SK-N-SH (cell line): ENCODE measurements at places on chromosomes 3 and 15. TPM values are rescaled to one million over a fixed set of nuclear protein-coding genes. Genes with fewer than 3 reads are reported as not detected.

Gene FBXO40
- polyA plus RNA-seq, result not detected in 2 replicates

Gene C3orf22
- not detected in 2 replicates for polyA plus RNA-seq

Gene ZNF80
- polyA plus RNA-seq, result not detected in 2 replicates

Gene SLC35G2
- 9.7 and 10.6 TPM in 2 replicates for polyA plus RNA-seq

Gene CRYGS
- polyA plus RNA-seq, result 2.1 and 2.3 TPM in 2 replicates

Gene PPP2R3A
- polyA plus RNA-seq, result 3.9 and 4.9 TPM in 2 replicates

Gene ATP10A
- polyA plus RNA-seq, result not detected in 2 replicates

DNA sequence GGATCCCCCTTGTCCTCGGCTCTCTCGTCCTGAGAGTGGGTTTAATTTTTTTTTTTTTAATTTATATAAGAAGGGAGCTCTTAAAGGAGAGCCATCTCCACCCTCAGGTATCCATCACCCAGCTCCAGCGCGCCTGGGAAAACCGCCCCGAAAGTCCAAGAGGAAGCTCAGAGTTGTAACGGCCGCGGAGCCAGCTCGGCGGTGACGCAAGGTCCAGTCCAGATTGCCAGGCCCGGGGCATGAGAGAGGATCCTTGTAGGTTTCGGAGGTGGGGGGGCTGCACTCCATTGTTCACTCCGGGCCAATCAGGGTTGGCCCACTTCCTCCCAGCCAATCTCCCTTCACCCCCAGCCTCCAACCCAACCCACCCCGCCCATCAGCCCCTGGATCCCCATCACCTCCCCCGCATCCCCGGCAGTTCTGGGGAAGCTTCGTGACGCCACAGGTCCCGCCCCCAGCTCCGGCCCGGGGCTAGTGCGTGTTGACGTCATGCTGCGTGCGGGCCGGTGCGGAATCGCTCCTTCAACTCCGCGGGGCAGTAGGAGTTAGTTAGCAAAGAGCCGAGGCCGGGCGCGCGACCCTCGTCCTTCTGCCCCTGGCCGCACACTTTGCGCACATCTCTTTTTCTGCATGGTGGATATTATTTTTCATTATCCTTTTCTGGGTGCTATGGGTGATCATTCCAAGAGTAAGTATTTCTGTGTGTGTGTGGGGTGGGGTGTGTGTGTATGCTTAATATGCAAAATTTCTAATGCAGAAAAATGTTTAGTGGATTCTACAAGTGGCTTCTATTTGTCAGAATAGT is at the start of gene ISL2:
Gene ISL2, plus strand, starts transcription at position 520 of the 805 bp plus-strand sequence. Its CDS starts 111 bp downstream, at position 631.
- DNase-seq, result peak; percentile 99

DNA sequence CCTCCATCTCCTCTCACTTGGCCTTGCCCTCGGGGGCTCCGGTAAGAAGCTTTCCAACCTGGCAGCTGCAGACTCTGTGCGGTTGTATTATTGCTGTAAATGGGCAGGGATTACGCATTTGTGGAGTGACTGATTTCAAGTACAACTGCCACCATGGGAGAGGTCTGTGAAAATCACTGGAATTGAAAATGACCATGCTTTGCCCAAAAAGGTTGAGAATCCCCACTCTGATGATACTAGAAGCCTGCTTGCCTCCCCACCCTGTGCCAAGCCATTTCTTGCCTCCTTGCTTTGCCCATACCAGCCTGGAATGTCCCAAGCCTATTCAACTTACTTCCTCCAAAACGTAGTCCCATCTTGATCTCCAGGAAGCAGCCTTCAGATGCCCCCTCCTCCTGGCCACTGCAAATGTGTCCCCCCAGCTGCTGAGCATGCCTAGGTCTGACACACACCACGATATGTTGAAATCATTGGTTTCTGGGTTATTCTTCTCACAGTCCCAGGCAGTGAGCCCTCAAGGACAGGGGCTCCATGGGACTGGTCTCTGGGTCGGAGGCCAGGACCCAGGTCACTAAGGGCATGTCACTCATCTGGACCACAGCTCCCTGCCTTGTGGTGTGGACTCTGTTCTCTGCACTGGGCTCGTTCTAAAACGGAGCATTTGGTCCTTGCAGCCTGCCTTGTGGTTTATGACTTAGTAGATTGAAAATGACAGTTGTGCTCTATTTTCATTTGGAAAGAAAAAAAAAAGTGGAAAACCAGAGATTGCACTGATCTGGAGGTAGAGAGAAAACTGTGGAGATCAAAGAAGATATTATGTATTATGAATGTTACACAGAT is 42.9 kb downstream of the SMAD3 start:
- no peak for DNase-seq

- no peak for DNase-seq
Measured at GRCh38 chr15:66840615-66841390, 138.8 kb downstream of the SMAD6 start.

DNA sequence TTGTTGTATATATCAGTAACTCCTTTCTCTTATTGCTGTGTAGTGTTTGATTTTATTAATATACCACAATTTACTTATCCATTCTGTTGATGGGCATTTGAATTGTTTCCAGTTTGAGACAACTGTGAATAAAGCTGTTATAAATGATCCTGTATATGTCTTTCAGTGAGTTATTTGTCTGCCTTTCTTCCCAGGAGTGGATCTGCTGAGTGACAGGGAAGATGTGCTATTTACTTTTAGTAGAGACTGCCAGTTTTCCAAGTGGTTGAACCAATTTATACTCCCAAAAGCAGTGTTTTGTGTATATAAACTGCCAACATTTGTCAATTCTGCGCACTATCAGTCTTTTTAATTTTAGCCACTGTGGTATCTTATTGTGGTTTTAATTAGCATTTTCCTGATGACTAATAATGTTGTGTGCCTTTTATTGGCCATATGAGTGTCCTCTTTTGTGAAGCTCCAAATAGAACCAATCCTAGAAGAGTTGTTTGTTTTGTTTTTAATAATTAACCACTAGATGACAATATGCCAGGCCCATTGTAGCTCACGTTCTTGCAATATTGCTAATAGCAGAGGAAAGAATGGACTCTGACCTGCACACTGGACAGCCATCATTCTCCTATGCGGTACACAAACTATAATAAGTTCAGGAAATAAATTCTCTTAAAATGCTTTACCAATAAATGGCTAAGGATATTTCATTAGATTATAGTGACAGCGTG is 25.3 kb downstream of the TRANK1 start:
- no peak for DNase-seq

- no peak for DNase-seq
Measured at GRCh38 chr15:68666120-68666811, 87.5 kb downstream of the CORO2B start.

- no peak for DNase-seq
Measured at GRCh38 chr3:177213801-177214535, 16.7 kb upstream of the TBL1XR1 start.

DNA sequence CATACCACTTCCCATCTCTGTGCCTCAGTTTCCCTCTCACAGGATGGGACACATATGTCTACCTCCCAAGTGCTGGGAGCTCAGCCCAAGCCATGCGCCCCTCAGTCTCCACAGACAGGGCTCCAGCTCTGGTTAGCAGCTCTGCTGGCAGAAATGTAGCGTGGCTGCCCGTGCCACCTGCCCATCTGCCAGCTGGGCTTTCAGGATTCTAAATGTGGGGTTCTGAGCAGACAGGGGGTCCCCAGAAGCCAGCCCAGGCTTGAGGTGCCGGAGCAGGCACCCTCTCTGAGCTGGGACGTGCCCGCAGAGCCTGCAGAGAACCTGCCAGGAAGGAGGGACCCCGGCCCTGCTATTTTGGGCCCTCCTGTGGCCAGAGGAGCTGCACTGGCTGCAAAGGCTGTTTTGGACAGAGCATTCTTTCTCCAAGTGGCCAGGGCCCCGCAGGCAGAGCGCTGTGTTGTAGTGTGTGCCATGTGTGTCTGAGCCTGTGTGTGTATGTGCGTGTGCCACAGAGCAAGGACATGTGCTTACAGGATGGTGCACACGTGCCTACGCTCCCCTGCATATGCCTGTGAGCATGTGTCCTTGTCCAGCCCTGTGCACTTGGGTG is 31.7 kb downstream of the PSTPIP1 start:
- DNase-seq, result peak; percentile 24

DNA sequence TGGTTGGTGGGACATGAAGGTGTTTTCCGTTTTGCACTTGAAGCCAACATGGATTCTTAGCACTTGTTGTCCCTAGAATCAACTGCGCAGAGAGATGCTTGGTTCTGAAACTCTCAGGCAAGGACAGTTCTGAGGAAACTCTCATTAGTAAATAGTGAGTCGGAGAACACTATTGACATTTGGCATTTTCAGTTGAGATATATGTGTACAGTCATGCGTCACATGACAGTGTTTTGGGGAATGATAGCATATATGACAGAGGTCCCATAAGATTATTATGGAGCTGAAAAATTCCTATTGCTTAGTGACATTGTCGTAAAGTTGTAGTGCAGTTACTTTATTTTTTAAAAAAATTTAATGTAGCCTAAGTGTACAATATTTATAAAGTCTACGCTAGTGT is 5.8 kb downstream of the APBA2 start:
- DNase-seq, result no peak

DNA sequence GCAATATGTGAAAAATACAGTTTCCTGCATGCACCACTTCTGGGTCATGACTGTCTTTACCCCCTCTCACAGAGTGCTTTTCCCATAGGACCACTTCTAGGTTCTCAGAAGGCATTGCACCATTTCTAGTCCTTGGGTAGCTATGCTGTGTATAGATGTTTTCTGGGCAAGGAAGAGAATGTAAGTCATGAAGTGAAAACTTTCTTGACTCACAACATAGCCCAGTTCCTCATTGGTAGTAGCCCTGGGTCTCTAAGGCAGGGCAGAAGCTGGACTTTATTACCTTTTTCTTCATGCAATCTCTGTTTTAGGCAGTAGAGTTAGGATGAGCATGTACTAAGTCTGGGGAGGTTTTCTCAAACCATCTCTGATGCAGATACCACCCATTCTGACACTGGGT is 203.1 kb downstream of the EPHB1 start:
- no peak for DNase-seq

GRCh38 chr15:69673291-69673881 is 220.8 kb downstream of the RPLP1 start:
- DNase-seq, result no peak

DNA sequence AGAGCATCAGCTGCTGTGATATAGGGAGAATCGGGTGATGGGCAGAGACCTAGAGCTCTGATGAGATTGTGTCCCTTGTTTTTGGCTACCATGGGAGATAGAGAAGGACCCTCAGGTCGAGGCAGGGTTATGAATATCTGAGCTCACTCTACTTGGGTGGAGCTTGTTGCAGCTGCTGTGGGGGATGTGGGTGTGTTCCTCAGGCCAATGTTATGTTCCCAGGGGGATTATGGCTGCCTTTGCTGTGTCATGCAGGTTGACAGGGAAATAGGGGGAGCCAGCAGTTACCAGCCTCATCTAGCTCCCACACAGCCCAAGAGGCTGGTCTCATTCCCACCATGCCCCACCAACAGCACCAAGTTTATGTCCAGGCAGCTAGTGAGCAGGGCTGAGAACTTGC is 131.5 kb downstream of the TRIM42 start:
- DNase-seq, result no peak
